Foreskin keratinocyte (primary cell): ENCODE measurements at places on chromosomes 7 and 10.

GRCh38 chr10:124289851-124290795 is 128.6 kb downstream of the OAT start:
- no peak for DNase-seq

DNA sequence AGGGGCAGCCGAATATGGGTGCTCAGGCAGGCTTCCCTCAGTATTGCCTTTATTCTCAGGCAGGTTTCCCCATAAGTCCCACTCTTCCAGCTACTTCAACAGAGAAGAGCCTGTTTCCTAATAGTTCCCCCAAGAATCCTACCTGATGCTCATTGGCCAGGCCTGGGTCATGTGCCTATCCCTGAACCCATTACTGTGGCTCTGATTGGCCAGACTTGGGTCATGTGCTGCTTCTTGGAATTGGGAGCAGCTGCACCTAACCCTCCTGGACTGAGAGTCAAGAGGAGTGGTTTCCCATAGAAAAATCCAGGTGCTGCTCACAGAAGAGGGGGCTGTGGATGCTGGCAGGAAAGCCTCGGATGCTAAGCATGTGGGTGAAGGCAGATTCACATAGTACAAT is 21.7 kb downstream of the OPALIN start:
- DNase-seq = no peak

- DNase-seq = no peak
Observed at GRCh38 chr7:64878684-64879083, 24.4 kb upstream of the ZNF273 start.

DNA sequence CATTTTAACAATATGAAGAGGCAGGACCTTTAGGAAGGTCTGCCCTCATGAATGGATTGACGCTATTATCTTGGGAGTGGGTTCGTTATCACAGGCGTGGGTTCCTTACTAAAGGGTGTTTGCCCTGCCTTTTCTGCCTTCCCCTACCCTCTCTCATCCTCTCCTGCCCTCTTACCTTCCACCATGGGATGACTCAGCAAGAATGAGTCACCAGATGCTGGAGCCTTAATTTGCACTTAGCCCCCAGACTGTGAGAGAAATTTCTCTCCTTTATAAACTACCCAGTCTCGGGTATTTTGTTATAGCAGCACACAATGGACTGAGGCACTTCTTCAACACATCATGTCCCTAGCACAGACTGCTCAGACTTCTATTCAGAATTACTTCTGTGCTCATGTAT is 31.4 kb upstream of the ZNF32 start:
- peak; percentile 31 for DNase-seq
